T-cell (primary cell): ENCODE measurements at places on chromosomes 6 and 20. TPM values are rescaled to one million over a fixed set of nuclear protein-coding genes. Genes with fewer than 3 reads are reported as not detected.

The BNIP5 gene
- total RNA-seq: not detected

The HLA-DRB1 gene
- total RNA-seq: 30.3 TPM

The ARID1B gene
- total RNA-seq: 103 TPM

The IBTK gene
- total RNA-seq: 20.0 TPM

The GHRH gene
- total RNA-seq: not detected

The SLC22A1 gene
- 2.7 TPM for total RNA-seq

The SLC44A4 gene
- total RNA-seq: 0.96 TPM

The ENPP3 gene
- 0.58 TPM for total RNA-seq

The SLX4IP gene
- total RNA-seq: 5.4 TPM

The WFDC5 gene
- not detected for total RNA-seq

The PACRG gene
- total RNA-seq: 0.20 TPM

The CRIP3 gene
- 4.2 TPM for total RNA-seq

The SPTLC3 gene
- total RNA-seq: 0.56 TPM

The FAM209A gene
- 3.7 TPM for total RNA-seq

The IRAK1BP1 gene
- 2.1 TPM for total RNA-seq

The GRM1 gene
- total RNA-seq: not detected

The ARFGEF3 gene
- total RNA-seq: not detected

The FNDC1 gene
- total RNA-seq: not detected

The FRMD1 gene
- total RNA-seq: not detected

The VWA7 gene
- 2.2 TPM for total RNA-seq
